Activated CD4-positive, CD25-positive, alpha-beta regulatory T cell treated with anti-CD3 and anti-CD28 coated beads, Interleukin-2, amount 50 U/mL, for 16 hours (primary cell): ENCODE measurements at places on chromosomes 2 and 18.

DNA sequence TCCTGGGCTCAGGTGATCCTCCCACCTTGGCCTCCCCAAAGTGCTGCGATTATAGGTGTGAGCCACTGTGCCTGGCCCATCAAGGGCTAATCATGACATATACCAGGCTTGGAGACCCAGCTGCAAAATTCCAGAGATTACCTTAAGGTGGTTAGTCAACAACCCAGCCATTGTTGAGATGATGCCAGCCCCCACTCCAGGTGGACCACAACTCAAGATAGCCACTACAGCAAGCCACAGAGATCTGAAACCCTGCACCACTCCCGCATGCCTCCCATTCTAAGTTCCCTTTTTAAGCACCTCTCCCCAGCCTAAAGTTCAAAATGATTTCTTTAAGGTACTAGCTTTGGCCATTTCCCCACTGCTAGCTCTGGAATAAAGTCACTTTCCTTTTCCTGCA is 4.6 kb upstream of the CLK1 start:
- DNase-seq = no peak

DNA sequence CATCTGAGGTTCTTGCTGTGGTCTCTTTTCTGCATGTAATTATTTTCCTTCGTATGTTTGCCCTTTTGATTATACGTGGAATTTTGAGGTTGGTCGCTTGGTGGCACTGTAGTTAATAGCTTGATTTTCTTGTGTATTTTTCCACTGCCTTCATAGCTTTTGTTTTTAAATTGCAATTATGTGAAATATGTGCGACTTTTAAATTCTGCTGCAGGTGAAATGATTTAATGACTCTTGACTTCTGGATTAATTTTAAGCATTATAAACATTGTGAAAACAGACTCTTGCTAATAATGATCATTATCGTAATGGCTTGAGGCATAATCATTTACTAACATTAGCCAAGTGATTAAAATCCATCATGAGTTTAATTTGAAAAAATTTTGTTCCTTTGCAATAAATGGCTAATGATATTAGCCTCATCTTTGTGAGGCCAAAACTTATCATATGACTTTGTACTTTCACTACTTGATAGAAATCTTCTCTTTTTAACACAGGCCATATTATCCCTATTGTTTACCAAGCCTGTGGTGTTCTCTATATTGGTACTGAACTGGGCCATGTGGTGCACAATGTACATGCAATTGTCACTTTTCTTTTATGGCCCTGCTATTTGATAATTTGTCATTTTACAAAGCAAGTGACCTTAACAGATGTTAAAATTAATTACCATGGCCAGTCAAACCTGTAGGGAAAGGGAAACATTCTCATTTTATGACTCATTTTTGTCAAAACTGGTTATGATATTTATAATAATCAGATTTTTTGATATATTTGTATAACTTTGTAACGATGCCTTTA is 62.8 kb upstream of the NEUROD1 start:
- no peak for DNase-seq

GRCh38 chr2:69939722-69940121 is 21.7 kb downstream of the ASPRV1 start:
- no peak for DNase-seq

GRCh38 chr2:231800493-231801091 is 14.3 kb downstream of the COPS7B start:
- DNase-seq = no peak

- DNase-seq = no peak
Measured at GRCh38 chr2:37973615-37974353, 48.7 kb downstream of the RMDN2 start.

GRCh38 chr18:568731-569130 is 11.4 kb upstream of the CETN1 start:
- DNase-seq = no peak
